ENCODE measurements at places on chromosomes 6 and 20.

DNA sequence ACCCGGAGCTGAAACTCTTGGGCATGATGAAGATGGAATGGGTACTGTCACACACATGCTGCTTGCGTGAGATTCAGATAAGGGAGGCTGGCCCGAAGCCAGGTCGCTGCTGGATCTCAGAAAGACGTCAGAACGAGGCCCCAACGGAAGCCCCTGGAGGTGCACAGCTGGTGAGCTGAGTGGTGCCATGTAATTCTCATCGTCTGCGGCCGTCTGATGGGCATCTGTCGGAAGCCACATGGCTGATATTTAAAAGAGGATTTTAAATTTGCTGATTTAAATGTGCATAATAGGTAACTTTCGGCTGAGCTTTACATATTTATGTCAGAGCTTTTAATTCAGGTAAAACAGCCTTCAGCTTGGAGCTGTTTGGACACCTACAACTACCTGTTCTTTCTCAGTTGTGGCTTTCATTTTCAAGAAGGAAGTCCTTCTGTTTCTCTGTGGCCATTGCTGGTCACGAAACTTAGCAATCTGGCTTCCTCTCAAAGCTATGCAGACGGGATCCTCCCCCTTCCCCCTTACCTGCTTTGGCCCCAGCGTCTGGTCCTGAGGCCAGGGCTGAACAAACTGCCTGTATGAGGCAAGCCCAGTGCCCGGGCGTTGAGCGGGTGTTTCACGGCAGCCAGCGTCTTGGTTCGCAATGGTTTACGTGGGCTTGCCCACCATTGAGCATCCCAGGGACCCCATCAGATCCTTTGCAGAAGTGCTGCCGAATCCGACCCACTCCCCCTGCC is 9.2 kb downstream of the SLCO4A1 start:
- peak; percentile 62 for DNase-seq

- DNase-seq, result no peak
Observed at GRCh38 chr20:60219984-60220562, 261.9 kb downstream of the CDH26 start.

DNA sequence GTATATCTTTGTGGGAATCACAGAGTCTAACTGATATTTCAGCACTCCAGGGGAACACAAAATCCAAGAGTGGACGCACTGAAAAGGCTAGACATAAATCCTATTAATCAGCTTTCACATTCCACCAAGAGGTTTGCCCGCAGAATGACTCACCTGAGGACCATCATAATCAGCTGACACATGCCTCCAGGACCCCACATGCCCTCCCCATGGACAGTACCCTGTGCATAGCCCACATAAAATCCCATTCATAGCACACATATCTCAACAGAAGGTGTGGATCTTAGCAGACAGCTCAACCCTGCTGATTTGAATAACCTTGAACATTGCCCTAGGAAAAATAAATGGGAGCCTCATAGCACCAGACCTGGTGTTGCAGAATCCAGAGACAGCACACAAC is 246.8 kb upstream of the TENT5A start:
- DNase-seq, result no peak

- DNase-seq, result no peak
Observed at GRCh38 chr6:154996841-154997311, 1.8 kb downstream of the TIAM2 start.

DNA sequence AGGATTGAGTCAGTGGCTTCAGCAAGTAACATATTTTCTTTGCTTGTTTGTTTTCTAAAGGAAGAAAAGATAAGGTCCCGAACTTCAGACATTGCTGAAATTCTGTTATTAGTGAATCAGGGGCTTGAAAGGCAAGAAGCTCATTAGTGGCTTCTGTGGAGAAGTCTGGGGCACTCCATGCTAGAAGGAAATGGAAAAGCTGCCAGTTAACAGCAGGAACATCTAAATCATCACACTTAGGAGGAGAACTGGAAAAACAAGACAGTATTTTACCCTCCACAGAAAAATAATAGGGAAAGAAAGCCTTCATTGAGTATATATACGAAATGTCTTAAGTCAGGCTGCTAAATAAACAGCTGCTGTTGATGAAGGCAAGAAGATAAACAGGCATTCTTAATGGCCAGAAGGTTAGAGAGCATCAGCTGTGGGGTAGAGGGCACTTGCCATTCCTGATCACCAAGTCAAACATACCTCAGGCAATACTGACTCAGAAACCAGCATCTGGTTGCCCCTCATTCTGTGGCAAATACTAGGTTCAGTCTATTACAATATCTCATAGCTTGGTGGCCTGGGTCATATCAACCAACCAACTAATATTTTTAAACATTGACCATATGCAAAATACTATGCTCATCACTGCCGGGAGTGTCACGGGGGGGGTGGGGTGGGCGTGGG is 143.2 kb upstream of the TENT5A start:
- no peak for DNase-seq

DNA sequence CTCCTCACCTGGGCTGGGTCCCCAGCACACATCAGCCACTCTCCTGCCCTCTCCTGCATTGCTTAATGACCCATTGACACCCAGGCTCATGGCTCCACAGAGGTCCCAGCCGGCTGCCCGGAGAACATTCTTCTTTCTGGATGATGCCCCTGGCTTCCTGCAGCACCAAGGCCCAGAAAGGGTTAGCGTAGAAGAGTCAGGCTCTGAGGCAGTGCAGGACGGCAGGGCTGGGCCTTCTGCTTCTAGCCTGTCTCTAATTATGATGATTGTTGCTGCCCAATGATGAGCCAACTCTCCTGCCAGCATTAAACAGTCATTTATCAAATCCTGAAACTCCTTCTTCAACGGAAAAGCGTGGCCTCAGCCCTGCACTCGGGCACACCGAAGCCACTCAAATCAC is 66.4 kb downstream of the ZNF217 start:
- DNase-seq, result no peak

- no peak for DNase-seq
Observed at GRCh38 chr6:53095716-53096115, 30.5 kb downstream of the FBXO9 start.

GRCh38 chr6:117079951-117080350 is 185.4 kb upstream of the VGLL2 start:
- DNase-seq, result no peak

DNA sequence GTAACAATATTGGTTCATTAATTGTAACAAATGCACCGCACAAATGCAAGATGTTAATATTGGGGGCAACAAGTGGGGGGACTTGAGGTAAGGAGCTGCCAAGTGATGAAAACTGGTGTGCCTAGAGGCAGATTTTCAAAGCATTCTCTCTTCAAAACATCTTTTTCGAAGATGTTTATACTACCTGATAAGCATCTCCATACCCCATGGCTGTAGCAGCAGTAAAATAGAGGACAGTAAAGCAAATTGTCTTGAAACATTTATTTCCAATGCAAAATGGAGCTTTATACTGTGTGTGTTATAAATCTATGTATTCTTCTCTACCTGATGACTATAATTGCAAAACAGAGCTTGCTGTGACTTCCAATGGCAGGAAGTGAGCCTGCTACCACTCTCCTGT is 42.5 kb downstream of the MYLIP start:
- DNase-seq, result no peak

DNA sequence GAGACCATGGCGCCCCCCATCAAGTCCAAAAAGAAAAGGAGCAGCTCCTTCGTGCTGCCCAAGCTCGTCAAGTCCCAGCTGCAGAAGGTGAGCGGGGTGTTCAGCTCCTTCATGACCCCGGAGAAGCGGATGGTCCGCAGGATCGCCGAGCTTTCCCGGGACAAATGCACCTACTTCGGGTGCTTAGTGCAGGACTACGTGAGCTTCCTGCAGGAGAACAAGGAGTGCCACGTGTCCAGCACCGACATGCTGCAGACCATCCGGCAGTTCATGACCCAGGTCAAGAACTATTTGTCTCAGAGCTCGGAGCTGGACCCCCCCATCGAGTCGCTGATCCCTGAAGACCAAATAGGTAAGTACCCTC is 41.7 kb upstream of the NAA20 start:
- no peak for DNase-seq

DNA sequence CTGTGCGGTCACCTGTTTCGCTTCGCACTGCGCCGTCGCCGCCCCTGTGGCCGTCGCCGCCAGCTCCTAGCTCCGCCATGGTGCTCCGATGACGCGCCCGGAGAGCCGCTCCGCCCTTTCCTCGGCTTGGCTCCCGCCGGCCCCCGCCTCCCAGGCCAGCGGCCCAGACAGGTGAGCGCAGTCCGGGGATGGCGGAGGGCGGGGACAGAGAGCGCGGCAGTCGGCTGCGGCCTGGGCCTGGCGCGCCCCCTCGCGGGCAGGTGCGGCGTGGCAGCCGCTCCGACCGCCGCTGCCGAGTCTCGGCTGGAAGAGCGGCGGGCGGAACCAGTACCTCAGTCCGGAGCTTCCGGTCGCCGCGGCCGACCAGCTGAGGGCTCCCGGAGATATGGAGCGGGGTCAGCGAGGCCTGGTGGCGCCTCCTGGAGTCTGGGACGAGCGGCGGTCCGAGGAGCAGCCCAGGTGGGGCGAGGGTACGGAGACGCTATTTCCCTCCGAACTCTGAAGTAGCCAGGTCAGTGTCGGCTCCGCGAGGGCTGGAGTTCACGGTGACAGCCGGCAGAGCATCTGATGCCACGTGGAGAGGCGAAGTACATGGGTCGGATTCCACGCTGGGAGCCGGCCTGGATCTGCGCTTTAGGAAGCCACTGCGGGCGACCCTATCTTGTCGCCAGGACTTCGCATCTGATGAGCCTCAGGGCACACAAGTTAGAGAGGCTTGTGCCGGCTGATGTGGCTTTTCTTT is at the start of gene MAP7:
Gene MAP7 (minus strand): TSS at position 93 of the 742 bp plus-strand sequence. CDS start 14 bp downstream, at position 79.
- peak; percentile 30 for DNase-seq

GRCh38 chr6:166707045-166707444 is 80.0 kb upstream of the RPS6KA2 start:
- no peak for DNase-seq

DNA sequence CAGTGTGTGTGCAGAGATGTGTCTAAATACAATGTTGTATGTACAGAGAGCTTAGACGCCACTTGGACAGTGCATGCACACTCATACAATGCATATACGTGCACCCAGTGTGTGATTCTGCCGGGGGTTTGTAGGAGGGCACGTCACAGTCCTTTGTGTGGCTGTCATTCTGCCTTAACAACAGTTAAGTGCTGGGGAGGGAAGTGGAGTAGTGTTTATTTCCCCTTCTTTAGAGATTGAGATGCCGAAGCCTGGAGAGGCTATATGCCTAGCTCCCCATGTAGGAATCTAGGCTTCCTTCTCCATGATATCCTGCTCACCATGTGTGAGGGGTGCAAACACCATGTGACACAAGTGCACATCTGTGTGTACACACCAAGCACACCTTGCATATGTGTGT is 38.2 kb downstream of the MDFI start:
- no peak for DNase-seq

DNA sequence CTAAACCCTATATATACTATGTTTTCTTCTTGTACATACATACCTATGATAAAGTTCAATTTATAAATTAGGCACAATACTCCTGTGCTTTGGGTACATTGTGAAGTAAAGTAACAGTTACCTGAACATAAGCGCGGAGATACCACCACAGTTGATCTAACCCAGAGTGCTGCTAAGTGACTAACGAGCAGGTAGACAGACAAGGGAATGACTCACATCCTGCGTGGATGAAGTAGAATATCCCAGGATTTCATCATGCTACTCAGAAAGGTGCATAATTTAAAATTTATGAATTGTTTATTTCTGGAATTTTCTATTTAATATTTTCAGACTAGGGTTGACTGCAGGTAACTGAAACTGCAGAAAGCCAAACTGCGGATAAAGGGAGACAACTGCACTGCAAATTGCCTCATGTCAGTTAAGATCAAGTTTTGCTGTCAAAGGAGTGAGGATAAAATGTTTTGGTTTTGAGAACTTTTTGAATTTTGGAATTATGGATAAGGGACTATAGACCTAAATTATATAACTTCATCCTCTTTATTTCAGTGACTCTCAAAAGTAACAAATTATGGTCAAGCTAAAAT is 14.4 kb downstream of the MKKS start:
- no peak for DNase-seq

GRCh38 chr20:16145919-16146318 is 427.3 kb downstream of the KIF16B start:
- no peak for DNase-seq

DNA sequence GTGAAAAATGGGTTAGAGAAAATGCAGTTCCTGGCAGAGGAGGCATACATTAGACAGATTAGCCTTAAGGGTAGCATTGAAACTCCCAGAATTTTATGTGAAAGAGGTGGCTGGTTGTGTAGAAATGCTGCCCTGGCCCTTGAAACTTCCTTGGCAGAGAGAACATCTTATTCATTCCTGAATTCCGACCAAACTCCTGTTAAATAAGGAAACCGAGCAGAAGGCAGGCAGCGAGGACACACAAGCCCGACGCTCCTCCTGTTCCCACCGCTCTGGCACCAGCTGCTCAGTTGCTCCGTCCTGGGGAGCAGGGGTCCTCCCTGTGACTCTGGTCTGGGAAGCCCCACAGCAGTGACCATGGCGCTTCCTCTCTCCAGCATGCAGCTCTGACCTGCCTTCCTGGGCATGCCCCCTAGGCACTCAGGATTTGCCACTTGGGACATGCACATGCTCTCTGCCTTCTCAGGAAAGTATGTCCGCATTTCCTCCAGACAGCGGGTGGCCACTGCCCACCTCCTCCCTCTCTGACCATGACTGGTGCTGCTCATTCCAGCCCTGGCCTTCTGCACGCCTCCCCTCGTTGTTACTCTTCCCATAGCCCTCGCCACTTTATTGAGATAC is 35.2 kb upstream of the CLDN20 start:
- DNase-seq, result no peak

- DNase-seq, result no peak
Observed at GRCh38 chr20:35742741-35743523, 872 bp upstream of the RBM39 start.
